ENCODE measurements at places on chromosomes 4 and X.

DNA sequence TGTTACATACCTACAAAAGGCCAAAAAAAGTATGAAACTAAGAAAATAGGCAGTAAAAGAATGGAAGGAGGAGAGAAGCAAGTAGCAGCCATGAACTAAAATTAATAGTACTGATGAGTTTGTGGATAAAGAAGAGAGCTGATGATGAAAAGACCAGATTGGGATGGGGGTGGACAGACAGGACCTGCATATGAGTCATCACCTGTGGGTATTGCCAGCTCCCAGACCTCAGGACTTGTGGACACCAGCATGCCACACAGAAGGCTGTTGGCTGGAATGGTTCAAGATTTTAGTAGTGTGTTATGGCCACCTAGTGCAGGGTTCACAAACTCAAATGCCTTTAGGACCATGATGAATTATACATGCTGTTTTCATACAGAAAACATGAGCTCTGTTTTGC lies 58.9 kb downstream of the ARX start:
- no peak for DNase-seq

GRCh38 chr4:134216411-134216810 lies 14.8 kb upstream of the PABPC4L start:
- DNase-seq = no peak

DNA sequence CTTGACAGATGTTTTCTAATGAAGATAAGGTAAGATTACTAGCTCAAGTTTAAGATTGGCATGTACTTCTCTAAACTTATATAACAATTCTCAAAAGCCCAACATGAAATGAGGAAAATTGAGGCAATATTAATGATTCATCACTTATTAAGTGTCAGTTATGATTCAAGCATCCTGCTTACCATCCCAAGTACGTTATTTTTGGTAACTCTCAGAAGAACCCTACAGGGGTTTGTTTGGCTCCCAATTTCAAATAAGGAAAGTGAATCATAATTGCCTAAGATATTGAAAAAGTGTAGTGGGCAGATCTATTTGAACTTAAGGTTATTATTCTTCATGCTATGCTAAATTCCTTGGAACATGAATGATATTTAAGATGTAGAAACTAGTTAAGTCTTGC lies 387.9 kb upstream of the TENM3 start:
- DNase-seq = no peak

DNA sequence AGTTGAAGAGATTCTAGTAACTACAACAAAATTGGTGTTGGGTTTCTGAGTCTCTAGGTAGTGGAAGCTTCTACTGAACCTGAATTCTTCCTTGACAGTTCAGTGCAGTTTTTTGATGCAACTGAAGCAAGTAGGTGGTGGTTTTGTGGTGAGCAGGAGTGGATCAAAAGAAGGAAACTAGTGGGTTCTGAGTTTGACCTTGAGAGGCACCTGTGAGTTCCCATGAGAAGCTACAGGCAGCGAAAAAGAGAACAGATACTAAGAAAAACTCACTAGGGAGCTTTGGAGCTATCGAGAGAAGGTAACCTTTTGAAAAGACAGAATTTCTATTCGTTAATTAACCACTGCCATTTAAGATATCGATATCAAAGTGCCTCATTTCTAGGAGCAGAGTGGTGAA lies 145.2 kb downstream of the PDHA2 start:
- DNase-seq = no peak

- no peak for DNase-seq
Observed at GRCh38 chrX:39418731-39419638, 617.7 kb downstream of the MID1IP1 start.

DNA sequence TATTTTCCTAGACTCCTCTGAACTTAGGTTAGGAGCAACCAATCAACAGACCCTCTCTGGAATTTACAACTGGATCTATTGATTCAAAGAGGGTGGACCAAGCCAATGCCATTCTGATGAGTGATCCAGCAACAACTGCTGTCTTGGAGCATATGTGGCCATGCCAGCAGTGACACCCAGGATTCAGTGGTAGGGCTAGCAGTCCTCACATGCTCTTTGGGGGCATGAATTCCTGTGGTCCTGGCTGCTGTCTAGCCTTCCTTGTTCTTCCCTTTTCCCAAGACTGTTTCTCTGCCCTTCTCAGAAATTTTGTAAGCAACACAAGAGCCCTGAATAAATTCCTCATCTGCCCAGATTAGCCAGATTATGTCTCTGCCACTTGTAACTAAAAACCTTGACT lies 61.5 kb upstream of the GATB start:
- no peak for DNase-seq

All from stimulated activated CD4-positive, alpha-beta T cell treated with anti-CD3 and anti-CD28 coated beads, Interleukin-1b, Interleukin-23, amount 100 ng/mL, for 4 hours (primary cell).